NCI-H69 (cell line): ENCODE measurements at places on chromosomes 12 and 14.

DNA sequence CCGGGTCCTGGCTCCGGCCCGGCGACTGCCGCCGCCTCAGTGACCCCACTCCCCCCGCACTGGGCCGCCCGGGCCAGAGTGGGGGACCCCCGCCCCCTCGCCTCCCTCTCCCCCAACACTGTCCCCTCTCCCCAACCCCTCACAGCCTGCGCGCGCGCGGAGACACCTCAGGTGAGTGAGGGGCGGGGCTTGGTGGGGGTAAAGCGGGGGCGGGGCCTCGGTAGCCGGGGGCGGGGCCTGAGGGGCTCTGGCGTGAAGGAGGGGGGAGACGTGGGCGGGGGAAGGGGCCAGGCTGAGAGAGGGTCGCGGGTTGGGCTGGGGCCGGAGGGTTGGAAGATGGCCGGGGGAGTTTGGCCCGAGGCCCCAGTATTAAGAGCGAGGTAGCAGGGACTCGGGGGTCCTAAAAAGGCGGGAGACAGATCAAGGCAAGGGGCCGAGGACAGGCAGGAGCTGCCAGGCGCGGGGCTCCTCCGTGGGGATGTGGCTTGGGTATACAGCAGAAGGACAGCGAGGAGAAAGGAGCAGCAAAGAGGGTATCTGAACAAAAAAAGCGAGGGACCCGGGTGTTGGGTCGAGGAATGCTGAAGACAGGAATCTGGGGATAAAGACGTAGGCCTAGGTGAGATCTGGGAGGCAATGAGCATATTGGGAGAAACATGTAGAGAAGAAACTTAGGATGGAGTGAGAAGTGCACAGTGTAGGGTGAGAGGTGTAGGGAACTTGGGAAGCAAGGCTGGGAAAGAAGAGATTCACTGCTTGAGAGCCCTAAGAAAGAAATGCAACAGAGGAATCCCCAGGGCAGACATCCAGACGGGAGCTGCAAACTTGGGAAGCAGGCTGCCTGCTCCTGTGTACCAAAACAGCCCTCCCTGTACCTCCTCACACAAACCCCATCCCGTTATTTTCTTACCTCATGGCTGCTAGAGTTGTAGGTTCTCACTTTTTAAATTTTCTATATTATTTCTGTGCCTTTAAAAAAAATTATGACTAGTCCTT, 10.8 kb downstream of the SUOX start:
- peak; percentile 94 for DNase-seq

DNA sequence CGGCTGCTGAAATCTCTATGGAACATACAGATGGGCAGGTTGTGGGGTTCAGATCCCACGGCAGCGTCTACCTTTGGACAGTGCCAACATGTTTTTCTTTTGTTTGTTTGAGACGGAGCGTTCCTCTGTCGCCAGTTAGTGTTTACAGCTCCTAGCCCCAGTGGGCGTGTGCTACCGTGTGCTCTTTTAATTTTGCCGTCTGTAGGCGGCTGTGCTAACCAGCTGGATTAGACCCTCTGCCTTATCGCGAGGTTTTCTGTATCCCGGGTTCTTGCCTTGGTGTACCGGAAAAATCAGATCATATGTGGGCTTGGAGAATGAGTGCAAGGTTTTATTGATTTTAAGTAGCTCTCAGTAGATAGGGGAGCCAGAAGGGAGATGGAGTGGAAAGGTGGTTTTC, 9.8 kb upstream of the GALNT6 start:
- DNase-seq: peak; percentile 70

DNA sequence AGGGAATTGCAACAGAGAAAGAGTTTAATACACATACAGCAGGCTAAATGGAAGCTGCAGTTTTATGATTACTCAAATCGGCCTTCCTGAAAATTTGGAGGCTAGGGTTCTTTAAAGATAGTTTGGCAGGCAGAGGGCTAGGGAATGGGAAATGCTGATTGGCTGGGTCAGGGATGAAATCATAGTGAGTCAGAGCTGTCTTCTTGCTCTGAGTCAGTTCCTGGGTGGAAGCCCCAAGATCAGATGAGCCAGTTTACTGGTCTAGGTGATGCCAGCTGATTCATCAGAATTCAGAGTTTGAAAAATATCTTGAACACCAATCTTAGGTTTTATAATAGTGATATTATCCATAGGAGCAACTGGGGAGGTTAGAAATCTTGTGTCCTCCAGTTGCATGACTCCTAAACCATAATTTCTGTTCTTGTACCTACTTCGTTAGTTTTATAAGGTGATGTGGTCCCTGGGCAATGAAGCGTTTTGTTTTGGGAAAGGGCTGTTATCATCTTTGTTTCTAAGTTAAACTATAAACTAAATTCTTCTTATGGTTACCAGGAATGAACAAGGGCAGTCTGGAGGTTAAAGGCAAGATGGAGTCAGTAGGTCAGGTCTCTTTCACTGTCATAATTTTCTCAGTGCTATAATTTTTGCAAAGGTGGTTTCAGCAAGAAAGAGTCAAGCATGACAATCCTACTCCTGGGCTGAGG, 257.8 kb upstream of the CCDC196 start:
- DNase-seq: no peak

DNA sequence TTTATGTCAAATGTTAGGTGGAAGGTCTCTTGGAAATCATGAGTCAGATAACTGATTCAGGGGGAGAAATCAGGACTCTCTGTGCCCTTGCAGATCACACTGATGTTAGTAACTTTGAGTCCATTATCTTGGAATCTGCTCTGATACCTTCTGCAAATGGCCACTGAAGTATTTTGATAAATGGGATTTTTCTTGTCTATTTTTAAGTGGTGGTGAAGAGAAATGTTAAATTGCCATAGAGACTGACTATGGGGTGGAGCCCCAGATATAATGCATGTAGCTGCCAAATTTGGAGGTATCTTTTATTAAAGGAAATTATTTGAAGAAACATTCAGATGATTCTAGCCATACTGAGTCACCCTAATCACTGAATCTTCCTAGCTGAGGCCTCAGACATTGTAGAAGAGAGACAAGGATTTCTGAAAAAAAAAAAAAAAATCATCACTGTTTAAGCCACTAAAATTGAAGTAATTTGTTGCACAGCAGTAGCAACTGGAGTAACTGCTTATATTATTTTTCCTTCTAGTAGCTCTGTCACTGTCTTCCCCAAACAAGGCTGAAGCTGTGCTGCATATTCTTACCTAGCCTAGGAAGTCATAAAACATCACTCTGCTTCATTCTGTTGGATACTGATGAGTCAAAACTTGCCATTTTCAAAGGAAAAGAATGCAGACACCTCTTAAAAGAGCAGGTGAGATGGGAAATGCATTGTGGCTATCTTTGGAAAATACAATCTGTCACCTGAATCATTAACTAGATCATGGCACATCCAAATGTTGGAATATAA, 36.0 kb upstream of the CLEC14A start:
- peak; percentile 8 for DNase-seq

DNA sequence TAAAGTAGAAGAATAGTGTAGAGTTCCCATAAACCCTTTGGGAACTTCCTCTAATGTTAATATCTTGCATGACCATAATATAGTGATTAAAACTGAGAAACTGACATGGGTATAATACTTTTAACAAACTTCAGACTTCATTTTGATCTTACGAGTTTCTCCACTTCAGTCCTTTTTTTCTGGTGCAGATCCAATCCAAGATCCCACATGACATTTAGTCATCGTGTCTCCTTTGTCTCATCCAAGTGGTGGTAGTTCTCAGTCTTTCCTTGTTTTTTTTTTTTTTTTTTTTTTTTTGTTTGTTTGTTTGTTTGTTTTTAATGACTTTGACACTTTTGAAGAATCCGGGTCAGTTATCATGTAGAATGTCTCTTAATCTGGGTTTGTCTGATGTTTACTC, 179.2 kb downstream of the CACNA1C start:
- no peak for DNase-seq

DNA sequence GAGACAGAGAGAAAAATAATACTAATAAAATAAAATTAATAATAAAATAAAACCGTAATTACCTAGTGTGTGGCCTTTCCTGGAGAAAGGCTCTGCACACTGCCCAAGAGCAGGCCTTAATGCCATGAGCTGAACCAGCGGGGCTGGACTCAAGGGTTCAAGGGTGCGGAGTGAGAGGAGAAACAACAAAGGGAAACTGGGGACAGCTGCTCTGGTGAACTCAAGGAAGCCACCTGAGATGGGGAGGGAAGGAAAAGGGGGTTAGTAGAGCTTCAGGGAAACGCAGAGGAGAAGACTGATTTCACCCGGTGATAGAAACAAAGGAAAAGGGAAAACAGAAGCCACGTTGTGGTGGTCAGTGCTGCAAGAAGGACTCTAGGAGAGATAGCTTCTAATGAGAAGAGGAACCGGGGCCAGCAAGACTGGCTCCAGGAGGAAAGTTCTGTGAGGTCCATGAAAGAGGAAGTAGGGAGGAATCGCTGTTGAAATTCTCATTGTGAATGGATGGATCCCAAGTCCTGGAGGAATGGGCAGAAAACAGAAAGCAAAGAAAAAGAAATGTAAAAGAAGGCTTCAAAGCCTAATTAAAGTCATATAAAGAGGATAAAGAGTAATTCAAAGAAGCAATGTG, 48.3 kb upstream of the BCL2L14 start:
- no peak for DNase-seq

- DNase-seq: peak; percentile 85
Measured at GRCh38 chr12:57008178-57008577, 1.8 kb upstream of the ZBTB39 start.

GRCh38 chr12:40058721-40059190, 47.1 kb downstream of the SLC2A13 start:
- peak; percentile 59 for DNase-seq

GRCh38 chr12:132222096-132222807, 78.0 kb downstream of the NOC4L start:
- DNase-seq: peak; percentile 70

GRCh38 chr12:96514328-96514727, 25.0 kb downstream of the CFAP54 start:
- peak; percentile 14 for DNase-seq

DNA sequence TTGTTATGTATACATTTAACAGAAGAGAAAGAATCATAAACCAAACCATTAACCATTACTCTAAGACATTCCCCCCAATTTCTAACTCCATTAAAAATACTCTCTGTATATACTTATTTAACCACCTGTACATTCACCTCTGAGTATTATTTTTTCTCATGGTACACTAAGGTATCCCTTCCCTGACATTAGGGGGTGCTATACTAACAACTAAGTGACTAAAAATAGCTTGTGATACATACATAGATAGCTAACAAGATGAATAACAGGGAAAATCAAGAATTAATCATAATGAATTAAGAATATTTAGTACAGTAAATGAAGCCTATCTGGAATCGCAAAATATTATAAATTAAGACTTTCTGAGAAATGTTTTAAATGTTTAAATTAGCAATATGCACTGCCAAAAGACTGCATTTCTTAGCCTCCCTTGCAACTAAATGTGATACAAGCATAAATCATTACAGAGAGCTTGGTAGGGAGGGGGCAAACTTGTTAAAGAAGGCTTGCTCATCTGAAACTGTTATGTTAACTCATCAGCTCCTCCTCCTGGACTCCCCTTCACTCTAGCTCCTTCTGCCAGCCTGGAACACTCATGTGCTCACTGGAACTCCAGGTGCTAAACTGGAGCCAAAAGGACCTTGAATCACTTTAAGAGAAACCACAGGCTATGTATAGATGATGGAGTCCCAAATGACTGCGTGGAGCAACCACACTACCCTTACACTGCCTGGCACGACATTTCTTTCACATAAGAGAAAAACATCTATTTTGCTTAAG, 14.9 kb downstream of the C2CD5 start:
- DNase-seq: peak; percentile 57

- peak; percentile 70 for DNase-seq
Measured at GRCh38 chr14:105019861-105020814, 745 bp downstream of the CDCA4 start.

GRCh38 chr14:104001003-104001402, 58.7 kb upstream of the RD3L start:
- DNase-seq: peak; percentile 17

- DNase-seq: peak; percentile 73
Measured at GRCh38 chr12:88562151-88562550, 18.1 kb downstream of the KITLG start.

- DNase-seq: no peak
Measured at GRCh38 chr14:65915125-65915524, 502.6 kb downstream of the FUT8 start.

DNA sequence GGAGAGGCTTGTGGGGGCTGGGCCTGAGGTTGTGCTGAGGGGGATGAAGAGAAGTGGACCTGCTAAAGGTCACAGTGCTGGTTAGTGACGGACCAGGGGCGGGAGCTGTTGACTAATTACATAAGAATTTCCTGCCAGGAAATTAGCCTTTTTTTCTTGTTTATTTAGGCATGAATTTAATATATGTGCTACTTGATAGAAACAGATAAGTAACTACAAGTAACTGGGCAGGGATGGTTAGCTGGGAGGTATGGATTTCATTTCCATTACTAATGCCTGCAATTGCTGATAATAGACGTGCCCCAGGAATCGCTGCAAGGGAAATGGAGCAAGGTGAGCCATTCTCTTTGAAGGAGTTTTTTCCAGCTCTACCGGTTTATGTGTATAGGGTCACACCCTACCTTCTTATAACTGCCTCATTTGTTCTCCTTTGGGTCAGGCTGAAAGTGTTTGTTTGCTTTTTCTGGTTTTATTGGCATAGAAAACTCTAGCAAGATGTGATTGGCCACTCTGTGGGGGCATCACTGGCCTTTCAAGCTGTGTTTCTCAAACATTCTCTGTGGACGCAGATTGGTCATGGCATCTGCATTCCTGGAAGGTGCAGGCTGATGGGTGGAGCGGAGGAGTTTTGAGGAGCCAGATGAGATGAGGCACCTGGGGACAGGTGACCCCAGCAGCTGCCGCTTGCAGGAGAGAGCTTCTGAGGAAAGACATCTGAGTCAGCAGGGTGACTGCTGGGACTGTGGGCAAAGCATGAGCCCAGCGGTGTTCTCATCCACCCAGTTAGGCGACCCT, 19.0 kb upstream of the GPRC5A start:
- peak; percentile 68 for DNase-seq

DNA sequence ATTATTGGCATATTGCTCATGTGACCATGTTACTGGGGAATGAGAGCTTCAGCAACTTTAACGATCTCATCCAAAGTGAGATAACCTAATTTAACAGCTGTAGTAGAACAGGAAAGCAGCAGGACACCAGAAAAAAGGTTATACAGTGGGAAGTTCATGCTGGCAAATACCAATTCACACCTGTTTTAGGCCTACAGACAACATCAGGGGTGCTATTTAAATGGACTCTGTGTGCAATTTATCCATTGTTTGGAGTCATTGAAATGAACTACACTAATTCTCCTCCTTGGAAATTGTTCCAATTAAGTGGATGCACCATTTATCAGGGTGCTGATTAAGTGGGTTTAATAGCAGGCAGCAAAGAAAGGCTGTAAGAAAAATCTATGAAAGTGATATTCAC, 424.4 kb upstream of the LMO3 start:
- peak; percentile 90 for DNase-seq
